ENCODE measurements at places on chromosomes 16 and 17. TPM values are rescaled to one million over a fixed set of nuclear protein-coding genes. Genes with fewer than 3 reads are reported as not detected.

The CEMP1 gene
- not detected for polyA plus RNA-seq

- no peak for DNase-seq
Measured at GRCh38 chr17:76623271-76624146, 20.0 kb downstream of the ST6GALNAC1 start.

GRCh38 chr17:9576521-9577372 lies at the start of gene CFAP52:
TSS of gene CFAP52 (plus strand) at chr17:9576642. CDS start at chr17:9576696, 54 bp downstream.
- DNase-seq: peak; percentile 50

DNA sequence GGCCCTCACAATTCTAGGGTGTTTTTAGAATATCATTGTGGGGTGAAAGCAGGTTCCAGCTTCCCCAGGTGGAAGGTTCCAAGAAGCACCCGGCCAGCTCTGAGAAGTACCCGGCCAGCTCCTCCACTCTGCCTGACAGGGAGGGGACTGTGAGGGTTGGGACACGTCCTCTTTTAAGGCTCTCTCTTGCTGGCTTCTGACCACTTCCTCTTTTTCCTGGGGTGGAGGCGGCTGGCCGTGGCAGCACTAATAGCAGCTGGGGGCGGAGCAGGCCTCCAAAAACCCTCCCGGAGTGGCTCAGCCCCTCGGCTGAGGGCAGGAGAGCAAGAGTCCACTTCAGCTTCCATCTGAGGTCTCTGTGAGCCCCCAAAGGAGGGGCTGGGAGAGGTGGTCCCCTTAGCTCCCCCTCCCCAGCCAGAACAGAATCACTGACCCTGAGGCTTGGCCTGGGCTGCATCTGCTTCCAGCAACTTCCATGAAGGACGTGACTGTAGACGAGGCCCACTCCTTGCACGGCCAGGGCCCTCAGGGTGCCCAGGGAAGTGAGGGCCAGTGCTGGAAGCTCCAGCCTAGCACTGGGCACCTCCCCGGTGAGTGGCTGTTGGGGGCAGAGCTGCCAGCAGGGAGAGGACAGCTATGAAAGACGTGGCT lies 26.7 kb upstream of the PLCG2 start:
- no peak for DNase-seq

GRCh38 chr17:56480501-56480900 lies 113.0 kb upstream of the NOG start:
- no peak for DNase-seq

GRCh38 chr16:81261049-81261648 lies 22.7 kb downstream of the BCO1 start:
- no peak for DNase-seq

DNA sequence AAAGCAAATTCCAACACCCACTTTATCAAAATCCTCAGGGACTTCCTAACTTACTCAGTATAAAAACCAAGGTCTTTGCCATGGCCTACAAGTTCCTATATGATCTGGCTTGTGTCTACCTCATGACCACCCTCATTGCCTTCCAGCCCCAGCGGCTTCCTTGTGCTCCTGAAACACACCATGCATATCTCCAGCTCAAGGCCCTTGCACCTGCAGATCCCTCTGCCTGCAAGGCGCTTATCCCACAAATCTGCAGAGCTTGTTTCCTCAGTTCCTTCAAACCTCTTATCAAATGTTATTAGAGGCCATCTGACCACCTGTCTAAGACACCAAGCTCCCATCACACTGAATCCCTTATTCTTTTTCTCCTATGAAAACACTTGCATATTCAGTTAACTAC lies 2.6 kb downstream of the BBS2 start:
- no peak for DNase-seq

The PLLP gene
- 26.4 TPM for polyA plus RNA-seq

DNA sequence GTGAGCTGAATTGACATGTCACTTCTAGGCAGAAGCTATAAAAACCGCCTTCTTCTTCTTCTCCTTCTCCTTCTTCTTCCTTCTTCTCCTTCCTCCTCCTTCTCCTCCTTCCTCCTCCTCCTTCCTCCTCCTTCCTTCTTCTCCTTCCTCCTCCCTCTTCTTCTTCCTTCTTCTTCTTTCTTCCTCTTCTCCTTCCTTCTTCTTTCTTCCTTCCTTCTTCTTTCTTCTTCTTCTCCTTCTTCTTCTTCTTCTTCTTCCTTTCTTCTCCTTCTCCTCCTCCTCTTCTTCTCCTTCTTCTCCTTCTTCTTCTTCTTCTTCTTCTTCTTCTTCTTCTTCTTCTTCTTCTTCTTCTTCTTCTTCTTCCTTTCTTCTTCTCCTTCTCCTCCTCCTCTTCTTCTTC lies 4.8 kb upstream of the FBXL19 start:
- no peak for DNase-seq

DNA sequence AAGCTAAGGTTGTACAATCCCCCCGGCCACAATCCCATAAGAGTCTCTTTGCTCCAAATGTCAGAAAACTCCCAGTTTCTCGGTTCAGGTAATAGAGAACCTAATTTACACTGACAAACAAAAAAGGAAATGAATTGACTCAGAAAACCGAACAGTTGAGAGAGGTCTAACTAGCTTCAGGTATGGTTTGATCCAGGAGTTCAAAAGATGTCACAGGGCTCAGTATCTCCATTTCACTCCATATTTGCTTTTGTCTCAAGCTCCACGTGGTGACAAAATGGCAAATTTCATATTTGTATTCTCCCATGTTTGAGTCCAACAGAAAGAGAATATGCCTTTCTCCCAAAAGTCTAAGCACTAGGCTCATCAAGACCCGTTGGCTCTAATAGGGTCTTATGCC lies 117.4 kb downstream of the AXIN2 start:
- no peak for DNase-seq

DNA sequence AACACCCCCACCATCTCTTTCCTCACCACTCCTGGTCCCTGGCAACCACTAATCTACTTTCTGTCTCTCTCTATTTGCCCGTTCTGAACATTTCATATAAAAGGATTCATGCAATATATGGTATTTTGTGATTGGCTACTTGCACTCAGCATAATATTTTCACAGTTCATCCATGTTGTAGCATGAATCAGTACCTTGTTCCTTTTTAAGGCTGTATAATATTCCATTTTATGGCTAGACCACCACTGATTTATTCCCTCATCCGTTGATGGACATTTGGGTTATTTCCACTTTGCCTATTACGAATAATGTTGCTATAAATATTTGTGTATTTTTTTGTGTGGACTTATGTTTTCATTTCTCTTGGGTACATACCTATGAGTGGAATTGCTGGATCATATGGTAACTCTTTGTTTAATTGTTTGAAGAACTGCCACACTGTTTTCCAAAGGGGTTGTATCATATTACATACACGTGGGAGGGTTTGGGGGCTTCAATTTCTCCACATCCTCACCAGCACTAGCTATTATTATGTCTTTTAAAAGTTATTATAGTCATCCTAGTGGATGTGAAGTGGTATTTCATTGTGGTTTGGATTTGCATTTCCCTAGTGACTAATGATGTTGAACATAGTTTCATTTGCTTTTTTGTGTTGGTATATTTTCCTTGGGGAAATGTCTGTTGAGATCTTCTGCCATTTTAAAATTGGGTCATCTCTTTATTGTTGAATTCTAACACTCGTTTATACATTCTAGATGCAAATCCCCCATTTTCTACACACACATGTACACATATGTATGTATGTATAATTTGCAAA lies 26.3 kb downstream of the SEC14L5 start:
- DNase-seq: peak; percentile 7

DNA sequence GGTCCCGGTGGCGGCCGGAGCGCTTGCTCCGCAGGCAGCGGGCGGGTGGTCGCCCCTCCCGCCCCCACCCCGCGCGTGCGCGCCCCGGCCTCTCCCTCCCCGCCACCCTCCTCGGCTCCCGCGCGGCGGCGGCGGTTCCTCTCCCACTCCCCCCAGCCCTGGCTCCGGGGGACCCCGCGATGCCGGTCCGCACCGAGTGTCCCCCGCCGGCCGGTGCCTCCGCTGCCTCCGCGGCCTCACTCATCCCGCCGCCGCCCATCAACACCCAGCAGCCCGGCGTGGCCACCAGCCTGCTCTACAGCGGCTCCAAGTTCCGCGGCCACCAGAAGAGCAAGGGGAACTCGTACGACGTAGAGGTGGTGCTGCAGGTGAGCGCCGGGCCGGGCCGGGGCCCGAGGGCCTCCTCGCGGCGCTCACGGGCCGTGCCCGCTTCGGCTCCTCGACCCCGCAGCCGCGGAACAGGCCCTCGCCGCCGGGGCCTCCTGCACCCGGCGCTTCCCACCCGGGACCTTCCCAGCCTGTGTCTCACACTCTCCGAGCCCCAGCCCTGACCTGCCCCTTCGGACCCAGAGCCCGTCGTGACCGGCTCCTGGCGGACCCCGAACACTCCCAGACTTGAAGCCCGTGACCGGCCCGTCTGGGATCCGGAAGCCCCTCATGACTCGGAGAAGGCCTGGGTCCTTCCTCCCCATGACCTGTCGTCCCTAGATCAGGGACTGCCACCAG lies 490 bp downstream of the GID4 start:
- DNase-seq: no peak

The GHDC gene
- polyA plus RNA-seq: 8.0 TPM

GRCh38 chr16:12028288-12028619 lies 51.7 kb downstream of the SNX29 start:
- DNase-seq: no peak

DNA sequence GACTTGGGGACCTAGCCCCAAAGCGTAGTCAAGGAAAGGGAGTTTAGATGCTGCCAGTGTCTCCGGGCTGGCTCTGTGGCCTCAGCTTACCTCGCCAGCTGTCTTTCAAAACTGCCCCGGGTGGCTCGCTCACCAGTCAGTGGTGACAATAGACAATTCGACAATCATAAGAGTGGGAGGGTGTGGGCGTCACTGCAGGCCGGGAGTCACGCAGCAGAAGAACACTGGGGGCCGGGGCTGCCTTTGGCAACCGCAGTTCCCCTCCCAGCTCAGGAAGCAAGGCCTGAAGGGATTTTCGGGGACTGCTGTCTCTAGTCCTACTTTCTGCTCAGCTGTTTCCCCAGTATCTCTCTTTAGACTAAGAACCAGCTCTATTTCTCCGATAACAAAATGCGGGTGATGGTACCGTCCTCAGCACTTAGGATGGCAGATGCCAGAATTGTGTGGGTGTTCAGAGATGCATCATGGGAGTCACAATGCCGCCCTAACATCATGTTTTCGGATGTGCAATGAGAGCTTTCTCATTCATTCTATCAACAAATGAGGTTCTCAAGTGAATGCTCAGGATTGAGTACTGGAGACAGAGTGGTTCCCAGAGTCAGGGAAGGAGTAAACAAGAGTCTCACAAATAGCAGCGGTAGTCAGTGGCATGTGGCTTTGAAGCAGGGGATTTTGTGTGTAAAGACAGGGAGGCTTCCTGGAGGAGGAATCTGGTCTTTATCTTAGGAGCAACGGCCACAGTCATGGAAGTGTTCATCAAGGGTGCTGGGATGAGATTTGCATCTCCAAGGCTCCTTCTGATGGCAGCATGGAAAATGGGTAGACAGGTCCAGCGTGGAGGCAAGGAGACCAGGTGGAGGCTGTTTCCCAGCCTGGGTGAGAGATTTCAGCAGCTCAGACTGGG lies 93.1 kb downstream of the ZDHHC7 start:
- DNase-seq: no peak

DNA sequence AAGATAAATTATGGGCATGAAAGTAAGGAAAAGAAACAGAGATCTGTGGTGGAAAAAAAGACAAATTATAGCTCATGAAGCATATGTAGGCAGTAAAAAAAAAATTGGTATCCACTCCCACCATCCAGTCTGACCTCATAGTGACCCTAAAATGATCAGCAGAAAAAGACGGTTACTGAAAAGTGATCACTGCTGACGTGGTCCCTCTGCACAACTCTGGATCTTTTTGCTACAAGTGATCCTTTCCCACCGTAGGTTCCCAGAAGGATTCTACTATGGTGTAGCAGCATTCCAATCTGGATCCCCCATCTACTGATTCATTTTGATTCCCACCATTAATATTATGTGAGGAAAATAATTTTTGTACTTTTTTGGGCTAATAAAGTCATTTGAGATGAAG lies 10.9 kb upstream of the CHST6 start:
- DNase-seq: no peak

- no peak for DNase-seq
Measured at GRCh38 chr16:57578521-57579360, 36.3 kb downstream of the ADGRG5 start.

DNA sequence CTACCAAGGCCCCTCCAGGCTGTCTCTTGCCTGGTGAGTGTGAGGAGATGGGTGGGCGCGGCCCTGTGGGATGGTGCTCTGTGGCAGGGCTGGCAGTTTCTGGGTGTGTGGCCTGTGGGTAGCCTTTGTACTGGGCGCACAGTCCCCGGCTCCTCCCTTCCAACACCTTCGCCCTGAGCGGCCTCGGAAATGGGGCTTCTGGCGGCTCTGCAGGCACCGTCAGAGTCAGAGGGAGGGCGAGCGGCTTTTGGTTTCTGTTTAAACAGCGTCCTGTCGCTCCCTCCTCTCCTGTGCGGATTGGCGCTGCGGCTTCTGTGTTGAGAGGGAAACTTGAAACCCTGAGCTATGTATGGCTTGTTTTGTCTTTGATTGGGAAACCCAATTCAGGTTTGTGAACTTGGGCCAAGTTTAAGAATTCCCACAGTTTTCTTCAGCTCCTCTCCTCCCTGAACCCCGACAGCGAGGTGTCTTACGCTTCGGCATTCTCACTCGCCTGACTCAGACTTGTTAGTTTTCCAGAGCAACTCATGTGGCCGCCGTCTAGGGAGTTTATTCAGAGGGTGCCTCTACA lies 8.3 kb upstream of the ZNF750 start:
- DNase-seq: no peak

DNA sequence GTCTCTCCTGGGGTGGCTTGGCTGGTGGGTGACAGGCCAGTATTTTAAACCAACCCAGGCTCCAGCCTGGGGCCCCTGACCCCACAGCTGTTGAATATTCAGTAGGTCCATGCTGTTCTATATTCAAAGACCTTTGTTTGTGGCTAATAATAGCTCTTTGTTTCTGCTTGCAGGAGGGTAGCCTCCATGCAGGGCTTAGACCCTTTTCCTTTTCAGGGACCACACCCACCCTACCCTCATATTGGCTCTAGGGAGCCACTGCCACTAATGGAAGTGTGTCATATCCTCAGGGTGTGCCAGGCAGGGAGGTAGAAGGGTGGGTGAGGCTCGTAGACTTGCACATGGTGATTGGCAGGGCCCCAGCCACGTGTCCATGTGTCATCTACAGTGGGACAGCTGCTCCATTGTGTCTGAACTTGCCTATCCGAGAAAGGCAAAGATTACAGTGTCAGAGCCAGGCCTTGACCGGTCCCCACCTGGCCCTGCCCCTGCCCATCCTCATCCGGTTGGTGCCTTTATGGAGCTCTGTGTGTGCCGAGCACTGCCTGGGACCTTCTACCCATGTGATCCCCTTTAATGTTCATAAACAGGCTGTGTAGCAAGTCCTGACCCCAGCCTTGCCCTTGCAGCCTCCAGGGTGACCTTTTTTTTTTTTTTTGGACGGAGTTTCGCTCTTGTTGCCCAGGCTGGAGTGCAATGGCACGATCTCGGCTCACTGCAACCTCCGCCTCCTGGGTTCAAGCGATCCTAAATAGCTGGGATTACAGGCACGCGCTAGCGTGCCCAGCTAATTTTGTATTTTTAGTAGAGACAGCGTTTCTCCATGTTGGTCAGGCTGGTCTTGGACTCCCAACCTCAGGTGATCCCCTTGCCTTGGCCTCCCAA lies 22.1 kb downstream of the TMC7 start:
- DNase-seq: peak; percentile 93

DNA sequence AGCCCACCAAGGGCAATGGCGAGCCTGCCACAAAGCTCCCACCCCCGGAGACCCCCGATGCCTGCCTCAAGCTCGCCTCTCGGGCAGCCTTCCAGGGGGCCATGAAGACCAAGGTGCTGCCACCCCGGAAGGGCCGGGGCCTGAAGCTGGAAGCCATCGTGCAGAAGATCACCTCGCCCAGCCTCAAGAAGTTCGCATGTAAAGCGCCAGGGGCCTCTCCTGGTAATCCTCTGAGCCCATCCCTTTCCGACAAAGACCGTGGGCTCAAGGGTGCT lies 40.1 kb downstream of the SREBF1 start:
- DNase-seq: no peak

GRCh38 chr17:66369830-66370229 lies 67.4 kb downstream of the PRKCA start:
- DNase-seq: no peak

Measured in foreskin keratinocyte (primary cell).